ENCODE measurements at places on chromosomes 11 and 22.
A peak's percentile ranks its signal among the peaks of the same experiment; 100 is the strongest.

DNA sequence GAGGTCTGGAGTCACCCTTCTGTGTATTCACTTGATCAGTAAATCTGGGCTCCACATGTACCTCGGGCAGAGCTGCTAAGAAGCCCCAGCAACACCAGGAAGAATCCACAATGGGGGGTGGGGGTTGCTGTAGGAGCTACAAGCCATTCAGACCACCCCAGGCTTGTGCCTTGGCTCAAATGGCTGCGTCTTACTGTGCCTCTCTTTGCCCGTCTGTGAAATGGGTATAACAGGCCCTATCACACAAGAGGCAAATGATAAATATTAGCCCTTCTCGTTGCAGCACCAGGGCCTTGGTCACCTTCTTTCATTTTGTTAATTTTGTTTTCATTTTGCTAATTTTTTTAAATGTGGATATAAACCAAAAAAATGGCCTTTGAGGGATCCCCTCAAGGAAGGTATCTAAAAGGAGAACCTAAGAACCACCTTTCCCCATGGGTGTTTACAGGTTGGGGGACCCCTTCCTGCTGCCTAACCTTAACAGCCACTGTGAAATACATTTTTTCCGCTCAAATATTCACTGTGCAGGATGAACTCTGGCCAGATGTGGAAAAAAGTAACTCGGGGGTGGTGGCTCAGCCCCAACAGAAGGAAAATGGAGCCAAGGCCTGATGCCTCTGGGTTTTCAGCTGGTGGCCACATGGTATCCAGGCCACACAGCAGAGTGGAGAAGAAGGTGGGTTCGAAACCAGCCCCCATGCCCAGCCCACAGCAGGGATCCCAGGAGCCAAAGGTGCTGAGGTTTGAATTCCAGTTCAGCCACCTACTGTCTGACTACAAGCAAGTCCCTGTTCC lies 284.0 kb downstream of the MN1 start:
- no peak for DNase-seq

DNA sequence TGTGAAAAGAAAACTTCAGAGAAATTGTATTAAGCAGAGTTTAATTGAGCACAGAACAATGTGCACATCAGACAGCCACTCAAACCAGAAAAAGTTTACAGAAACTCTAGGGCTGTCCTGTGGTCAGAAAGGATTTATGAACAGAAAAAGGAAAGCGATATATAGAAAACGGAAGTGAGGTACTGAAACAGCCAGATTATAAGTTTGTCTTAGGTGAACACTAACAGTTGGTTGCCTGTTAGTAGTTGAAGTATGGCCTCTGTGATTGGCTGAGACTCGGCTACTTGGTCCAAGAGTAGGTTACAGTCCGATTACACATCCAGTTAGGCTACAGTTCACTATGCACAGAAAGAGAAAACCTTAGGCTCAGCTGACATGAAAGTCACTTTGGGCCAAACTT lies 1232.5 kb upstream of the RAG2 start:
- DNase-seq: no peak

- no peak for DNase-seq
Observed at GRCh38 chr11:117076941-117077691, 21.1 kb downstream of the SIK3 start.

- DNase-seq: no peak
Observed at GRCh38 chr11:104015649-104016415, 20.6 kb upstream of the DDI1 start.

- DNase-seq: no peak
Observed at GRCh38 chr11:122977470-122978298, 4.0 kb downstream of the BSX start.

GRCh38 chr11:123062892-123063825 lies 1.2 kb upstream of the HSPA8 start:
- DNase-seq: peak; percentile 74

DNA sequence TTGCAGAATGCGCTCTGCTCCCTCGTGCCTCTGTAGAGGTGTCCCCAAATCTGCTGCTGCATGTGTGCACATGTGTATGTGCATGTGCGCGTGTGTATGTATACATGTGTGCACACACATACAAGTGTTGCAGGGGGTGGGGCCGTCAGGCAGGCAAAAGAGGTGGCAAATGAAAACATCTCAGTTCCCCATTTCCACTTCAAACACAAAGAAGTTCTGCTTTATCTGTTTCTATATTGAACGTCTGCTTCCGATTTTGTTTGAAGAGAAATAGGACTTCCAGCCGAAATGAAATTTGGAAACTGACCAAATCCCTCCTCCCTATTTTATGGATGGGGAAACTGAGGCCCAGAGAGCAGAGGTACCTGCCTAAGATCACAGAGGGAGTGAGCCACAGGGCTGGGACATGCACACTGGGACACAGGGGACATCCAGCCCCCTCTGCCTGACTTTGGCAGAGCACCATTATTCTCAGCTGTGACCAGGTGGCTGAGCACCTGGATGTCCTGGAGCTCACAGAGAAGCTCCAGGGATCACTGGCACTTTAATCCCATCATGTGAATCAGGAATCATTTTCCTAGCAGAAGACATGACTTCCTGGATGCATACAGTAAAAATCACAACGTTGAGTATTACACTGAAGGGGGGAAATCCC lies 41.2 kb upstream of the ALX4 start:
- DNase-seq: no peak

- no peak for DNase-seq
Observed at GRCh38 chr11:134120143-134120850, 51.4 kb downstream of the JAM3 start.

GRCh38 chr11:32830413-32830738 lies 649 bp downstream of the PRRG4 start:
- DNase-seq: no peak

DNA sequence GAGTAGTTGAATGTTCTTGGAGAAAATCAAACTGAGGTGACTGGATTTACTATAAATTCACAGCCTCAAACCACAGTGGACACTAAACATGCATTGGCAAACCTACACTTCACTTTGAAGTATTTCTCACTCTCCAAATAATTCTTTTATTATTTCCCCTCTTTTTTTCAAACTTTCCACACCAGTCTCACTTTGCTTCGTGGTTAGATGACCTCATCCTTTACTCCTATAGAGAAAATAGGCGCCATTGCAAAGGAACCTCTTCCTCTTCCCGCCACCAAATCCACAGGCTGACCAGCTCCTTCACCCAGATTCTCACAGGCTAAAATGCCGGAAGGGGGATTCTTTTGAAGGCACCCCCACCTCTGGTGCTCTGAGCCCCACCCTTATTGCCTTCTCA lies 33.4 kb downstream of the HTR3A start:
- no peak for DNase-seq

- DNase-seq: no peak
Observed at GRCh38 chr11:69721745-69722144, 17.9 kb upstream of the FGF19 start.

DNA sequence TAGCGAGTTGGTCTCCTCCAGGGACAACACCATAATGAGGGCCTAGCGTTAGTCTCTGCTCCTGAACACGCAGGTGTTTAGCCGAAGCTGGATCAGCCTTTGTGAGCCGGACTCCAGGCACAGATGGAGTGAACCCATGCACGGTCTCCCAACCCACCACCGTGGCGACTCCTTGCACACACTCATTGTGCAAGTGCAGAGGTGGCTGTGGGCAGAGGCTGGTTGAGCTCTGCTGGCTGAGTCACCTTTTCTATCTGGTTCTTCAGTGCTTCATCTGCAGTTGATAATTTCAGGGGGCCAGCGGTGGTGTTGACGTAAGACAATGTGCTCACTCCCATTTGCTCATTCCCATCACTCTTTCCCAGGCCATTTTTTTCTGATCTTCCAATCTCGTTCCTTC lies 72.1 kb upstream of the SLC22A12 start:
- DNase-seq: no peak

- no peak for DNase-seq
Observed at GRCh38 chr22:28802595-28803123, 2.3 kb upstream of the XBP1 start.

DNA sequence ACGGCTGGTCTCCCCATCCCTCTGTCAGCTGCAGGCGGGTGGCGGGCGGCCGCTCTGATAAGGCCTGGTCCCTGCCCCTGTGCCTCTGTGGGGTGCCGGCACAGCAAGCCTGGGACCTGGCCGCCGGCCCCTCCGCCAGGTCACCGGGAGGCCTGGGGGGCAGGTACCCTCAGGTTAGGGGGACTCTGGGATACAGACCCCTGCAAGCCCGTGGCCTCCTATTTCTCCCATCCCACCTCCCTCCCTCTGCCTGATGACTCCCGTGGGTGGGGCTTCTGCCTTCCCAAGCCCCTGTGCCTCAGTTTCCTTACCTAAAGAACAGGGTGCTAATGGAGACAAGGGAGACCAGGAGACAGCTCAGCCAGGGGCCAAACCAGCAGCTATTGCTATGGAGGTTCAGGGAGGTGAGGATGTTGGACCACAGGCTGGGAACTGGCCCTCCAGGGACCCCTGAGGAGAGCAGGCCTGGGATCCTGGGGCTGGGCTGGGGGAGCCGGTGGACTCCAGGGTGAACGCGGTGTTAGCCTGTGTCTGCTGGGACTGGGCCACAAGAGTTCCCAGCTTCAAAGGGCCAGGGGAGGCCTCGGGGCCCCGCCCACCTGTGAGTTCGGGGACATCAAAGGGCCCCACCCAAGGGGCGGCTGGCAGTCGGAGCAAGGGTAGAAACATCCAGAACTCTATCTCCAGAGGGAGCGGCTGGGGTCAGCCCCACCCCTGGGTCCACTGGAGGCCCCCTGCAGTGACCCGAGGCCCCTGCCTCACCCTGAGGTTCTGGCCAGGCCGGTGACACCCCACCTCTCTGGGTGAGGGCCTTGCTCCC lies 32.0 kb upstream of the TH start:
- DNase-seq: no peak

GRCh38 chr11:122637541-122637940 lies 18.0 kb upstream of the UBASH3B start:
- DNase-seq: peak; percentile 32

DNA sequence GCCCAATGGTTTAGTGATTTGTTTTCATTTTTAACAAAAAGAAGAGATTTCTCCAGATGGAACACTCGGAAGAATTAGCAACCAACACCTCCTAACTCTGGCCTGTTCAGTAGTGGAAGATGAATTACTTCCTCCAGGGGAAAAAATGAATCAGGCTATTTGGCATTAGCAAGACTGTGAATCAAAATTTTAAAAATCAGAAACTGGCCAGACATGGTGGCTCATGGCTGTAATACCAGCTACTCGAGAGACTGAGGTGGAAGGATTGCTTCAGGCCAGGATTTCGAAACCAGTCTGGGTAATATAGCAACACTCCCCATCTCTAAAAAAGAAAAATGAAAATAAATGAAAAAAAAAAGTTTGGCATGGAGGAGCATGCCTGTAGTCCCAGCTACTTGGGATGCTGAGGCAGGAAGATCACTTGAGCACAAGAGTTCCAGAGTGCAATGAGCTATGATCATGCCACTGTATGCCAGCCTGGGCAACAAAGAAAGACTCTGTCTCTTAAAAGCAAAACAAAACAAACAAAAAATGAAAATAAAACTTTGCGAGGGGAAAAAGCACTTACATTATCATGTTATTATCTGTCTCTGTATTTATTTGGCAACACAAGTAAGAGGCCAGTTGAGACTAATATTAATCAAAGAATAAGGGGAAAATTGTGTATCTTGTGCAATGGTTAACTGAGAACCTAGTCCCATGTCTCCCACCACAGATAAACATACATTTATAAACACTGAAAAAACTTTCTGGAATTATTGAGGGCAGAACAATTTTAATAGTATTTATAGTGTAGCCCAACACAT lies 796.3 kb upstream of the ANO3 start:
- DNase-seq: no peak

DNA sequence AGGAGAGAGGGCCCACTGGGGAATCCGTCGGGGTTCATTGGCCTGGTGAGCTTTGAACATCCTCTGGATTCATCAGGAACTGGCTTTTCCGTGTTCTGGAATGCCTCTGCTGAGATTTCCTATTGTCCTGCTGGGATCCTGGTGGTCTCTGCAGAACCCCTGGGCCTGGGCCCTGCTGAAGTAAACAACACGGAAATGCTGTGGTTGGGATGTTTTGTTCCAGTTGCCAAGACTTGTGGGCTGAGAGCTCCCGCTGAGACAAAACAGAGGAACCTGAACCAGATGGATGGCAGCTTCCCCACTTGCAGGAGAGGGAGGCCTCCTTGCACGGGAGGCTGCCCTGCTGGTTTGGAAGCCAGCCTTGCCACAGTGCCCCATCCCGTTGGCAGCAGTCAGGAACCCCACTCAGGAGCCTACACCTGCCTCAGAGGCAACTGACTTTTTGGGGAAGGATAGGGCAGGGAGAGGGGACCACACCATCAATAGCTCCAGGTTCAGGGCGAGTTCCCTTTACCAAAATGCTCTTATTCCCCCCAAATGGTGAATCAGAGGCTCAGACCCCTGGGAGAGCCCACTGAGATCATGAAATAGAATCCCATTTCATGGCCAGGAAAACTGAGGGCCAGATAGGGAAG lies 60.7 kb downstream of the LRRC32 start:
- DNase-seq: no peak

DNA sequence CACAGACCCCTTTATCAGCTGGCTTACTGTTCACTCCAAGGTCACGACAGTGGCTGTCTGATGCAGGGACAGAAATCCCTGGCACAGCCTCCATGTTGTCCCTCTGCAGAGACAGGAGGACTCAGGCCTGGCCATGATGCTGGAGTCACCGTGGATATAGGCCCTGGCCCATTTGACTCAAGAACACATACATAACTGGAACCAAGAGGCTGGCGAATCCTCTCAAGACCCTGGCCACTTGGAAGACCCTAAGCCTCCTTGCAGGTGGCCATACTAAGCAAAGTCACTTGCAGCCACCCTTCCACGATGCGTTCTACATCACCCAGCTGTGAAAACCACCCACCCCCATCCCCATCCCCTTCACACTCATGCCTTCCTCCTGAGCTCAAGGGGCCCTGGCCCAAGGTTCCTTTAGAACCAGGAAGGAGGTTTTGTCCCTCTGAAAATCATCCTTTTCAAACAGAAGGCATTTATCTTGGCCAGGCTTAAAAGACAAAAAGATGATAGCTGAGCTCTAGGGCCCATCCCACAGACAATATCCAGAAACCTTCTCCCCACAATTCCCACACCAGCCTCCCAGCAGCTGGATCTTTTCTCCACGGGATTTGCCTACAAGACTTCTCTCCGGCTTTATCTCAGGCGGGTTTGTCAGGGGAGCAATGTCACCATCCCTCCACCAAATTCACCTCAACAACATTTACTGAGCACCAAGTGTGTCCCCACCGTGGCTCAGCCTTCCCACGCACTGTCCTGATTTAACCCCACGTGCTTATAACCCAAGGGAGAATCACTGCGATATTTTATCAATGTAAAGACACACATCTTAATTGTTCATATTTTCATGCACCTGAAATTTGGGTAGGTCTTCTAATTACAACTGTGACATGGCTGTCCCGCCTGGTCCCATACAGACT lies 123.4 kb upstream of the SERPIND1 start:
- no peak for DNase-seq
